ENCODE measurements at places on chromosomes 6 and 20.

DNA sequence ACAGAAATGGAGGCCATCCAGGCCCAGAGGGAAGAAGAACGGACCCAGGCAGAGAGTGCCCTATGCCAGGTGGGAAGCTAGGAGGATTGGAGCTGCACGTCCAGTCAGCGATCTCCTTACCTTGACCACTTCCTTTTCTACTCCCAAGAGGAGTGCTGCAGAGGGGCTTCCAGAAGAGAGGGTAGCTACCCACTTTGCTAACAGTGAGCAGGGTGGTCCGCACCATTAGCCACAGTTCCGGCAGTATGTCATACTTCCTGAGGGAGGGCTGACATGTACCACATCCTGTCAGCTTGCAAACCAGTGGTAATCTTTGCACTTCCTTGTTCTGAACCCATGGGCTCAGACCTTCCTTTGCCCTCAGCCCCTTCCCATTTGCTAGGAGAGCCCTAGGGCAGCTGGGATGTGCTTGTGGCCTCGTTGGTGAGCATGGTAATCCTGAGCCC is 35.4 kb downstream of the CEP250 start:
- no peak for DNase-seq
- H3K36me3 ChIP-seq, result peaks cover 81% of the 10 kb centered on the region
- no peaks in the 10 kb centered on the region for H3K27me3 ChIP-seq
- no peak overlapping the region for H3K4me3 ChIP-seq
- no peaks in the 10 kb centered on the region for H3K4me1 ChIP-seq

- no peak for DNase-seq
- H3K4me1 ChIP-seq, result no peaks in the 10 kb centered on the region
- no peak overlapping the region for H3K27ac ChIP-seq
- no peaks in the 10 kb centered on the region for H3K27me3 ChIP-seq
These were observed 144.8 kb upstream of the LAMA2 start for GRCh38 chr6:128738112-128738511.

DNA sequence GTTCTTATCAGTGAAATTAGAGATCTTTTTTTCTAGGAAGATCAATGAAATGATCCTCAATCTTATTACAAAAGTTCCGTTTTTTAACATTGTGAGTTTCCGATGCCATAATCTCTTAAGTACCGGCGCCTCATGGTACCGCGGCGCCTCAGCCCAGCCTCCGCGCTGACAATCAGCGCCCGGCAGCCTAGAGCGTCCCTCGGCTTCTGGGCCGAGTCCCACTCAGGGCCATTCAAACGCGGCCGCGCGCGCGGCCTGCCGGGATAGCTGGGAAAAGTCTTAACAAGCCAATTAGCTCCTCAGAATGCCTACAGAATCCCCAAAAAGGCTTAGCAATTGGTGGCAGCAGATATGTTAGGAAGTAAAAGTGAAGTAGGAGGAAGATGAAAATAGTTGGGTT is 204.8 kb downstream of the ADGB start:
- H3K4me3 ChIP-seq, result no peak overlapping the region
- H3K4me1 ChIP-seq, result no peaks in the 10 kb centered on the region
- no peak overlapping the region for H3K27ac ChIP-seq
- no peaks in the 10 kb centered on the region for H3K36me3 ChIP-seq

DNA sequence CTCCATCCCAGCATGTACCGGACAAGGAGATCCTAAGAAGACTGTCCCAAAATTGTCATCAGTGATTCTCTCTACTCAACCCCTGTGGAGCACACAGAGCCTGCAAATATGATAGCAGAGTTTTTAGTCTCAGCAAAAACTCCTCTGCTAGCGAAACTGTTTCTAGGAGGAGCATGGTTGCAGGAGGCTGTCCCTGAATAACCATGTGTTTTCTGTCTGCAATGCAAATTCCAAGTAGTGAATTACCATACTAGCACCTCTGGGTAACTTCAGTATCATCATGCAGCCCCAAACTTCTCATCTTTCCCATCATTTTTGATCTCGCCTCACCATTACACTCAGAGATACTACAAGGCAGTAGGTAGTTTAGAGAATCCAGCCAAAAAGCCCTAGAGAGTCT is 24.8 kb upstream of the WFDC12 start:
- no peak for DNase-seq
- H3K4me1 ChIP-seq, result no peaks in the 10 kb centered on the region
- H3K27ac ChIP-seq, result no peak overlapping the region
- H3K4me3 ChIP-seq, result no peak overlapping the region
- H3K36me3 ChIP-seq, result no peaks in the 10 kb centered on the region
- H3K27me3 ChIP-seq, result peaks cover 14% of the 10 kb centered on the region

DNA sequence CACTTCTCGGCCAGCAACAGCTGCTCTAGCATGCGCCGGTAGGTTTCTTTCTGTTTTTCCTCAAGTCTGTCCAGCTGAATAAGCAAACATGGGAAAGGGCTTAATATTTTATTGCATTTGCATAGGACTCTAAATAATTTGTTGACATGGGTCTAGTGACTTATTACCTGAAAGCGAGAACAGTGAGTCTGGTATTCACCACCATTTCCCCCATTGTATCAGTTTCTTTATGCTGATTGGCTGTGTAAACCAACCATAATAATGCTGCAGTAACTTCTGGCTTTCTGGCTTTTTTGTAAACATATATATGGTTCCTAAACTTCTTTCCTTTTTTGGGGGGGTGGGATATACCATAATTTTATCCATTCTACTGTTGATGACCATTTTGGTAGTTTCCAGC is 69.1 kb upstream of the TMEM30A start:
- no peaks in the 10 kb centered on the region for H3K4me1 ChIP-seq
- no peaks in the 10 kb centered on the region for H3K27me3 ChIP-seq
- H3K27ac ChIP-seq, result no peak overlapping the region
- no peak for DNase-seq
- H3K4me3 ChIP-seq, result no peak overlapping the region
- no peaks in the 10 kb centered on the region for H3K36me3 ChIP-seq
